ENCODE measurements at places on chromosomes 7 and 10.

DNA sequence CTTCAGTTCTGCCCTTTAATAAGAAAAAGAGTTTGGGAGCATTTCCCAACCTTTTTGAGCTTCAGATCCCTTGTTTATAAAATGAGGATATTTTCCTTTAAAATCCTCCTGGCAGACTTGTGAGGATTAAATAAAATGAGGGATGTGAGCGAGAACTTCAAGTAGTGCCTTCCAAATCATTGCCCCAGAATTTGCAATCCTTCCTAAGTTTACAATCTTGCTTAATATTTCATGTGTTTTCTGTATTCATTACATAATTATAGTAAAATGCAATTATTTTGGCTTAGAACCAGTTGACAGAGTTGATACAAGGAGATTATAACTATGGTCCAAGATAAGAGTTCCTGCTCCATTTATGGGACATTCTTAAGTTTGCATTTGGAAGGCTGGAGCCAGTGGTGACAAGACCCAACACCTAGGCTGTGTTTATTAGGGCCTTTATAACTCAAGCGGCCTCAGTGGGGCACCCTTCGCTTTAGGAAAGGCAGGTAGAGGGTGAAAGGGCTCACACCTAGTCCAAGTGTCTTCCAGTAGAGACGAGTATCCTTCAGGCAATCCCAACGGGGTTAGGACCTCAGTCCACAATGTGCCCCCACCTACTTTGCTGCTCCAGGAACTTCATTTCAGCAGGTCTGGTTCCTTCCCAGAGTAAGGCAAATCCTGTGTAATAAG is 317.5 kb downstream of the WDR11 start:
- DNase-seq = no peak

DNA sequence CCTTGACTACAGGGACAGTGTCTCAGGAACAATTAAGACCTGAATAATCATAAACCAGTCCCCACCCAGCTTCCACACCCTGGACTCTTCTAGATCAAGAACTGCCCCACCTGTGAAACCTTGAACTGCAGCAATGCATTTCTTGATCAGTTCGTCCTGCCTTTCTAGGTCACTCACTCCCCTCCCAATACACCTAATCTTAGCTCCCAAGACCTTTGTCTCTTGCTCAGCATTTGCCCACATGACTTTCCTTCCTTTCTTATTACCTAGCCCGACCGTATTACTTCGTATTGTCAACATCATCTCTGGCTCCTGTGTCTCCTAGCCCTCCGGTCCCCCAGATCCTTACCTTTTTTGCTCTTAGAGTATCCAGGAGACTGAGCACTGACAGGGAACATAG is 5.5 kb upstream of the NAMPT start:
- DNase-seq = no peak

DNA sequence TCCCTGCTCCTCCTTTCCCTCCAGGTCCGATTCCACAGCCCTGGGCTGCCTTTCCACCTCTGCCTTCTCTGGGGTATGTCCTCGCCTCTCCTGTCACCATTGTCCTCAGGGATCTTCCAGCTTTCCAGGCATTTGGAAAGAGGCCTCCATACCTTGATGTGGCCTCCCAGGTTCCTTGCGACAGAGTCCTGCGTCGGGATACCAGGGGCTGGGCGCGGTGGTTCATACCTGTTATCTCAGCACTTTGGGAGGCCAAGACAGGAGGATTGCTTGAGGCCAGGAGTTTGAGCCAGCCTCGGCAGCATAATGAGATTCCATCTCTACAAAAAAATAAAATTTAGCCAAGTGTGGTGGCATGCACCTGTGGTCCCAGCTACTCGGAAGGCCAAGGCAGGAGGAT is 171.1 kb downstream of the CUX1 start:
- no peak for DNase-seq

GRCh38 chr10:61139592-61139953 is 195.6 kb upstream of the RHOBTB1 start:
- no peak for DNase-seq

- no peak for DNase-seq
Measured at GRCh38 chr10:24879861-24880260, 72.5 kb downstream of the PRTFDC1 start.

Measured in caudate nucleus (tissue), 63 donors.